ENCODE measurements at places on chromosomes 4 and X. TPM values are rescaled to one million over a fixed set of nuclear protein-coding genes. Genes with fewer than 3 reads are reported as not detected.

DNA sequence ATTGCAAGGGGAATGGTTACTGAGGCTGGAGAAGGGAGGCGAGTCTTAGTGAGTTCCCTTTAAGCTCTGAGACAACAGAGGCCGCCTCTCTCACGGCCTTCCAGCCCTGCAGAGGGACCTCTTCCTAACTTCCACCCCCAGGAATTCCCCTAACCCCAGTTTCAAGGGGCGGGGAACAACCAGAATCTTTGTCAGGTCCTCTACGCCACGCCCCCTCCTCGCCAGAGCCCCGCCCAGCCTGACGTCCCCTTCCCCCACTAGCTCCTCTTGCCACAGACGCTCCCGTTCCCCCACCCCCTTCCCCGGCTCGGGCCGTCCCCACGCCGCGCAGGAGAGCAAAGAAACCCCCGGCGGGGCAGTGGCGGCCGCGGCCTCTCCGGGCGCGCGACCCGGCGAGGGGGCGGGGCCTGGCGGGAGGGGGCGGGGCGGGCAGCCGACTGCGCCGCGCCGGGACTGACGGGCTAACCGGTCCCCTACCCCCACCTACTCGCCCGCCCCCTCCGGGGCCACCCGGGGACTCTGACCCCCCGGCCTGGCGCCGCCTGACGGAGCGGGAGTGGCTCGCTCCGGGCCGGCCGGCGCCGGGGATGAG is 12.3 kb upstream of the TMEM156 start:
- H3K4me1 ChIP-seq, result peaks cover 57% of the 10 kb centered on the region
- H3K36me3 ChIP-seq, result no peaks in the 10 kb centered on the region
- peak overlapping the region; percentile 94 for H3K27ac ChIP-seq
- DNase-seq, result peak; percentile 96
- peak overlapping the region; percentile 89 for H3K4me3 ChIP-seq

The SSX3 gene
- not detected for total RNA-seq

DNA sequence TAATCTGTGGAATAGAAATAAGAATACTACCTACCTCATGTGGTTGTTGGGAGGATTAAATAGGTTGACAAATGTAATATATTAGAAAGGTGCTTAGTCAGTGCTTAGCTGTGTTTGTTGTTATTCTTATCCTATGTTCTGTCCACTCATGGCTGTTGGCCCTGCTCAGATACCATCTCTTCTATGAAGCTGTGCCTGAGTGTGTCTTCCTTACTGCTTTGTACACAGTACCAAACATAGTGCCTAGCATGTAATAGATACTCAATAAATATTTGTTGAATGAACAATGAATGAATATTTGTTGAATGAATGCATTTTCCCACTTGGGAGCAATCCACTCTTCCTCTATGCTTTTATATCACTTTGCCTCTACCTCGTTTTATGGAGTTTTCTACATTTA is 57.2 kb downstream of the NHS start:
- H3K27me3 ChIP-seq, result no peaks in the 10 kb centered on the region
- H3K27ac ChIP-seq, result no peak overlapping the region
- no peak for DNase-seq

The SMS gene
- 25.8 TPM for total RNA-seq

The ARSJ gene
- total RNA-seq, result 0.11 TPM

GRCh38 chr4:80270868-80271267 is 4.4 kb downstream of the FGF5 start:
- DNase-seq, result no peak
- H3K4me1 ChIP-seq, result peaks cover 24% of the 10 kb centered on the region
- H3K36me3 ChIP-seq, result no peaks in the 10 kb centered on the region
- H3K27ac ChIP-seq, result no peak overlapping the region
- no peak overlapping the region for H3K4me3 ChIP-seq
- peaks cover 42% of the 10 kb centered on the region for H3K27me3 ChIP-seq

The CXCL5 gene
- not detected for total RNA-seq

The LRP2BP gene
- total RNA-seq, result 0.74 TPM

The ZCCHC18 gene
- 26.2 TPM for total RNA-seq

The KLF3 gene
- total RNA-seq, result 125 TPM

The NXF3 gene
- not detected for total RNA-seq

GRCh38 chrX:9611436-9612145 is 146.7 kb downstream of the TBL1X start:
- H3K27ac ChIP-seq, result no peak overlapping the region
- no peak for DNase-seq
- no peaks in the 10 kb centered on the region for H3K27me3 ChIP-seq
- H3K4me3 ChIP-seq, result no peak overlapping the region
- peaks cover 20% of the 10 kb centered on the region for H3K4me1 ChIP-seq
- H3K36me3 ChIP-seq, result no peaks in the 10 kb centered on the region

The GPR119 gene
- total RNA-seq, result not detected

- no peak for DNase-seq
- H3K27me3 ChIP-seq, result no peaks in the 10 kb centered on the region
- H3K27ac ChIP-seq, result no peak overlapping the region
- H3K4me3 ChIP-seq, result no peak overlapping the region
Measured at GRCh38 chr4:167544391-167544790, 310.1 kb upstream of the SPOCK3 start.

- H3K27me3 ChIP-seq, result peaks cover 2% of the 10 kb centered on the region
- no peak overlapping the region for H3K4me3 ChIP-seq
- no peak overlapping the region for H3K27ac ChIP-seq
- H3K4me1 ChIP-seq, result peaks cover 1% of the 10 kb centered on the region
Measured at GRCh38 chr4:118173956-118174725, 139.9 kb downstream of the NDST3 start.

- no peak for DNase-seq
- H3K4me3 ChIP-seq, result no peak overlapping the region
- H3K4me1 ChIP-seq, result no peaks in the 10 kb centered on the region
- no peaks in the 10 kb centered on the region for H3K36me3 ChIP-seq
Measured at GRCh38 chr4:32551943-32552342, 1831.8 kb downstream of the PCDH7 start.

GRCh38 chr4:85210353-85210752 is 243.9 kb upstream of the WDFY3 start:
- no peaks in the 10 kb centered on the region for H3K4me1 ChIP-seq
- H3K27me3 ChIP-seq, result no peaks in the 10 kb centered on the region
- H3K36me3 ChIP-seq, result no peaks in the 10 kb centered on the region
- no peak overlapping the region for H3K27ac ChIP-seq
- H3K4me3 ChIP-seq, result no peak overlapping the region
- DNase-seq, result no peak

GRCh38 chrX:119880552-119881437 is 9.2 kb downstream of the NDUFA1 start:
- H3K27me3 ChIP-seq, result no peaks in the 10 kb centered on the region
- peaks cover 18% of the 10 kb centered on the region for H3K36me3 ChIP-seq
- H3K4me1 ChIP-seq, result peaks cover 2% of the 10 kb centered on the region
- peak; percentile 52 for DNase-seq
- H3K27ac ChIP-seq, result peak overlapping the region; percentile 84

DNA sequence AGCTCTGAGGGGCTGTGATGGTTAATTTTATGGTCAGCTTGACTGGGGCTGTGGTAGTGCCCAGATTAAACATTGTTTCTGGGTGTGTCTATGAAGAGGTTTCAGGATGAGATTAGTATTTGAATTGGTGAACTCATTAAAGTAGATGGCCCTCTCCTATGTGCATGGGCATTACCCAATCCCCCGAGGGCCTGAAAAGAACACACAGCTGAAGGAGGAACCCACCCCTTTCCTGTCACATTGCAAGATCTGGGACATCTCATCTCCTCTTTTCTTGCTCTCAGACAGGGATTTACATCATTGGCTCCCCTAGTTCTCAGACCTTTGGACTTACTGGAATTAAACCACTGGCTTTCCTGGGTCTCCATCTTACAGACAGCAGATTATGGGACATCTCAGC is 29.4 kb upstream of the NDP start:
- H3K4me1 ChIP-seq, result no peaks in the 10 kb centered on the region
- no peak for DNase-seq
- H3K27me3 ChIP-seq, result no peaks in the 10 kb centered on the region
- no peak overlapping the region for H3K27ac ChIP-seq

DNA sequence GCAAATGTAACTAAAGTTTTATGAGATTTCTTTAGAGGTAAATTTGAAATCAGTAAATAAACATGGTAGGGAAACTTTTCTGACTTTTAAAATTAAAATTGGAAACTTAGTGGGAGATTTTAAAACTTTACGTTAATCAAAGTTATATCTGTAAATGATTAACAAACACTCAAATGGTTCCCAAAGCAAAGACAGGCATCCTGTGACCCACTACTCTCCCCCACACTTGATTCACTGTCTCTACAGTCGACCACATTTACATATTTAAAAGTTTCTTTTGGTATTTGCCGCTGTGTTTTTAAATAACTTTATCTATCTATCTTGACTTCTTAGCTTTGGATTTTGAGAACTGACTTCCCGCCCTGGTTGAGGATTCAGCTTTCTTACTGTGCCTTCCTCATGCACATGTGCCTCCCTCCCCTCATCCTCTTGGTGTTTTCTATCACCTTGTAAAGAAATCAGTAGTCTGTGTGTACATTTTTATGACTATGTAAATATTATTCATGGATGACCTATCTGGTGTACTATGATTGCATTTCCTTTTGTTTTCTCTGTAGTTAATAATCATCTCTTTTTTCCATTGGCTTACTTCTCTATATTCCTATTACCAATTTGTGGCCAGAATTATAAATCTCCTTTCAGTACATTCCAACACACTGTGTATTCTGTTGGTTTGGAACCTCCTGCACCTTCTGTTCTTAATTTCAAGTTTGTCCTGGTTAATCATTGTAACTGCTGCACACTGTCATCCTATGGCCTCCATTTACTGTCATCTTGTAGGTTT is 72.6 kb downstream of the WWC2 start:
- peaks cover 10% of the 10 kb centered on the region for H3K27me3 ChIP-seq
- no peak overlapping the region for H3K4me3 ChIP-seq
- no peak for DNase-seq
- no peaks in the 10 kb centered on the region for H3K4me1 ChIP-seq
- H3K27ac ChIP-seq, result no peak overlapping the region
- peaks cover 5% of the 10 kb centered on the region for H3K36me3 ChIP-seq

The PABPC5 gene
- not detected for total RNA-seq

- no peak for DNase-seq
- H3K27ac ChIP-seq, result no peak overlapping the region
- H3K36me3 ChIP-seq, result no peaks in the 10 kb centered on the region
- peaks cover 9% of the 10 kb centered on the region for H3K4me1 ChIP-seq
- no peaks in the 10 kb centered on the region for H3K27me3 ChIP-seq
Measured at GRCh38 chrX:51837921-51838320, 55.5 kb upstream of the MAGED1 start.

DNA sequence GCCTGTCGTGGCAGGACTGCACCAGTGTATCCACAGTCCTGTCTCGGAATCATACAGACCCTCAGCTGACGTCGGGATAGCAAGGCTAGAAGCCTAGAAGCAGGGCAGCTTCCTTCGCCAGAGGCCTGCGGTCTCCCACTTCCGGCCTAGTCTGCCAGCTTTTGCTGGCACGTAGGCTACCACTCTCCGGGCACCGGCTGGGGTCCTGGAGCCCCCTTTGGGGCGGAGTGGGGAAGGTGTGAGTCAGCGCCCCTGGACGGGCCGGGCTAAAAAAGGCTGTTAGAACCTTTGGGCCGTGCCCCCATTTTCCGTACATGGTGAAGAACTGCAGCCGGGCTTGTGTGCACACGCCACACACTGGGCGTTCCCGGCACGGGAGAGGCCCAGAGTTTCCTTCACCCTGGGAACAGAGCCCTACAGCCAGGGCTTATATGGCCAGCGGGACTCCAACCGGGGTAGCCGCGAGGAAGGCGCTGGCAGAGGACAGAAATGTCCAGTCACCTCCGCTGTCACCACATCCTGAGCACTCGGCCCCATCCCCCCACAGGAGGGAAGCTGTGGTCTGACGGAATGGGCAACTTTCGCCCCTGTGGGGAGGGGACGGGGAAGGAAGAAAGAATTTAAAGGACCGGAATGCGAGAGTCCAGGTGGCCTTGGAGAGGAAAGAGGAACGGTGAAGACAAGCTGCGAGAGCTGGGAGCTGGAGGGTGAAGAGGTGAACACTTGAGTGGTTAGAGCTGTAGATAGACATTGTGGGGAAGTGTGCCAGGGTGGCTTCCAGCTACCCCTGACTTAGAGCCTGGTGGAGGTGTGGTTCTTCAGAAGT is 4.6 kb downstream of the MAGIX start:
- peak; percentile 24 for DNase-seq
- H3K4me1 ChIP-seq, result peaks cover 15% of the 10 kb centered on the region
- H3K27ac ChIP-seq, result peak overlapping the region; percentile 96

The ZXDA gene
- 13.7 TPM for total RNA-seq

The SHOX gene
- not detected for total RNA-seq

DNA sequence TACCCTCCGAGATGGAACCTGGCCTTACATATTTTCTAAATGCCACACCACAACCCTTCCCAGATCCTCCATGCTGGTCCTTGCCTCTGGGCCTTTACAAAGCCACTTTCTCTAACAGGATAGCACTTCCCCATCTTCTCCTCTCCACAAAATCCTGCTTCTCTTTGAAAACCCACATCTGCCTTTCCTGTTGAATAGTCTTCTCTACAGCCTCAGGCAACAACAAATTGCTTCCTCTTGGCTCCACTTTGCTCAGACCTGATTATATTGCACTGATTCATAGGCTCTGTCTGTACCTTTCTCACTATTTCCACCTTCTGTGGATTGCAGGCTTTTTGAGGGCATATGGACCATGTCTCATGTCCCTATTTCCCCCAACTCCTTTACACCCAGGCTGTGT is 203.7 kb upstream of the MBNL3 start:
- H3K4me3 ChIP-seq, result no peak overlapping the region
- no peak for DNase-seq
- no peak overlapping the region for H3K27ac ChIP-seq
- H3K4me1 ChIP-seq, result no peaks in the 10 kb centered on the region
- no peaks in the 10 kb centered on the region for H3K36me3 ChIP-seq

The PAGE2B gene
- not detected for total RNA-seq

The BLOC1S4 gene
- total RNA-seq, result 38.7 TPM

DNA sequence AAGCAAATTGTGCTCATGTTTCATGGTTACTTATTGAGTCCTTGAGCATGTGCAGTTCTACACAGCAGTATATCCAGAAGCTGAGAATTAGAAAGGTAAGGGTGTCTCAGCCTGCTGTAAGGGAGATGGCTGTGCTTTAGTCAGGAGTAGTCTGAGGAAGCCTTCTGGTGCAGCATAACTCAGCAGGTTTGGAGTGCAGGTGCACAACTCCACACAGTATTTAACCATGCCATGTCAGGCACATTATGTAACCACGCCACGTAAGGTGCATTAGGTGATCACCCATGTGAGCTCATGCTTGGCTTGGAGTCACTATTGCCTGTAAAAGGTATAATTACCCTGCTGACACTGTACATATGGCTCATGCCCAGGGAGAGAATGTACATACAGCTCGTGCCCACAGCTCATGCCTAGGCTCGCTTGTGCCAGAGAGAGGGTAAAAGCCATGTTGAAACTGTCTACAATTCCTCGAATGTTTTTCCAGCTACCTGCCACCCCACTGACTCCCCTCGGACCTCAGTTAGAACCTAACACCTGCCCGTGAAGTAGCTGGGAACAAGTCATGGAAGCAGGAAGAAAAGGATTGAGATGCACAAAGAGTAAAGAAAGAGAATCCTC is 37.8 kb downstream of the UCHL1 start:
- no peaks in the 10 kb centered on the region for H3K4me1 ChIP-seq
- DNase-seq, result peak; percentile 10
- no peak overlapping the region for H3K27ac ChIP-seq
- no peaks in the 10 kb centered on the region for H3K27me3 ChIP-seq

The DGAT2L6 gene
- not detected for total RNA-seq

GRCh38 chr4:15702941-15703403 is at the start of gene BST1:
Gene BST1 (plus strand): TSS chr4:15703065. CDS start chr4:15703145, 80 bp downstream.
- H3K27ac ChIP-seq, result peak within 1 kb of the TSS; percentile 15
- H3K36me3 ChIP-seq, result no peaks in the 10 kb centered on the region
- DNase-seq, result peak; percentile 30
- peaks cover 9% of the 10 kb centered on the region for H3K4me1 ChIP-seq
- peak within 1 kb of the TSS; percentile 90 for H3K4me3 ChIP-seq

The DNAAF6 gene
- not detected for total RNA-seq
